Stimulated activated CD4-positive, alpha-beta T cell treated with anti-CD3 and anti-CD28 coated beads, Interleukin-12 subunit alpha, Interleukin-12 subunit beta, amount 100 ng/mL, for 24 hours (primary cell): ENCODE measurements at places on chromosomes 6 and 20.

DNA sequence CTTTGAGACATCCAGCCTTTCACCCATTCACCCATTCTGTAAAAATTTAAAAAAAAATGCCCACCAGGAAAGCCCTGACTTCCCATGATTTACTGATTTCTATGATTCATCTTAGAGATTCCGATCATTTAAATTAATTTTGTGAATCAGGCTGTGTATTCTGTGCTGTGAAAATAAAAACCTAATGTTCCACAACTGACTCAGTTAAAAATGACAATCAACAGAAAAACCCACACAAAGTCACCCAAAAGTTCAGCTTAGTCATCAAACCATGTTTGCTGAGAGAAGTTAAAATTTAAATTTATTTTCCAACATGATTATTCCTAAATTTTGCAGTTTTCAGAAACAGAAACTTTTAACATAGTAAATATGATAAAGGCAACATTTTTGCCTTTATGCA is 509.9 kb downstream of the TENT5A start:
- no peak for DNase-seq

GRCh38 chr6:148866657-148867268 is 119.9 kb downstream of the UST start:
- DNase-seq = no peak

- DNase-seq = no peak
Observed at GRCh38 chr6:16514249-16514648, 247.0 kb downstream of the ATXN1 start.

- no peak for DNase-seq
Observed at GRCh38 chr6:166435574-166435973, 52.8 kb upstream of the MPC1 start.

- no peak for DNase-seq
Observed at GRCh38 chr6:154578004-154578559, 67.6 kb upstream of the CNKSR3 start.

- DNase-seq = no peak
Observed at GRCh38 chr6:96631248-96631647, 68.3 kb downstream of the FHL5 start.

- no peak for DNase-seq
Observed at GRCh38 chr20:52830598-52830997, 141.6 kb upstream of the TSHZ2 start.

DNA sequence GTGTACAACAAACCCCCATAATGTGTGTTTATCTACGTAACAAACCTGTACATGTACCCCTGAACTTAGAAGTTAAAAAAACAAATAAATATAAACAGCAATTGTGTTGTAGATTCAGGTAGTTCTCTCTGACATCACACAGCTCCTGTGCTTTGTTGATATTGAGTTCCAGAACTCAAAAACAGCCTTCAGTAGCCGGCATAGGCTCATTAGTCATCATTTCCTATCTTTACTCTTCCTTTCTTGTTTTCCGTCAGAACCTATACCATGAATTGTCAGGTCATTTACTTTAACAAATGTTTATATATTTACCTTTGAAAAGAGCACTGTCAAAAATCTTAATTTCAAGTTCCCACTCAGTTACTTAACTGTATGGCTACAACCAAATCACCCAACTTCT is 88.8 kb downstream of the ADTRP start:
- no peak for DNase-seq

DNA sequence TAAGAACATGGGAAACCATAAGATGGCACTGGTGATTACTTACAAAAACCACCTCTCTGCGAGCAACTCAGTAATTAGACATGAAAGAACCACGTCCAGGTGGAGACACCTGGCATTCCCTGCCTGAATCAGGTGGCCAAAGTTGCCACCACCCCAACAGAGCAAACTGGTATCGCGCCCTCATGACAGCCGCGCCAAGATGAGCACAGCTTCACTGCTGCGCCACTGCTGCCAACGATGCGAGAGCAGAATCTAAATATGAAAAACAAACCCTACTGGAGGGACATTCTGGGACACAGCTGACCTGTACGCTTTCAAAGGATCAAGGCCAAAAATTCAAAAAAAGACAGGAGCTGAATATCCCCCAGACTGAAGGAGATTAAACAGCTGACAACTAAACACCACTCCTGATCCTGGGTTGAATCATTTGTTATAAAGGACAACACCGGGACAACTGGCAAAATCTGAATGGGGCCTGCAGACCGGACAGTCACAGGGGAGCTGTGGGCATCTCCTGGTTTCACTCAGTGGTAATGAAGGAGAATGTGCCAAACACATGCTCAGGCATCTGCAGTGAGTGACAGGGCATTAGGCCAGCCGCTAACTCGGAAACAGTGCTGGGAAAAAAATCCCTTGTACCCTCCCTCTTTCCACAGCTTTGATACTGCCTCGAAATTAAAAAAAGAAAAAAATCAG is 17.4 kb downstream of the CST7 start:
- DNase-seq = no peak

- DNase-seq = peak; percentile 24
Observed at GRCh38 chr20:51318058-51318949, 224.2 kb downstream of the NFATC2 start.

DNA sequence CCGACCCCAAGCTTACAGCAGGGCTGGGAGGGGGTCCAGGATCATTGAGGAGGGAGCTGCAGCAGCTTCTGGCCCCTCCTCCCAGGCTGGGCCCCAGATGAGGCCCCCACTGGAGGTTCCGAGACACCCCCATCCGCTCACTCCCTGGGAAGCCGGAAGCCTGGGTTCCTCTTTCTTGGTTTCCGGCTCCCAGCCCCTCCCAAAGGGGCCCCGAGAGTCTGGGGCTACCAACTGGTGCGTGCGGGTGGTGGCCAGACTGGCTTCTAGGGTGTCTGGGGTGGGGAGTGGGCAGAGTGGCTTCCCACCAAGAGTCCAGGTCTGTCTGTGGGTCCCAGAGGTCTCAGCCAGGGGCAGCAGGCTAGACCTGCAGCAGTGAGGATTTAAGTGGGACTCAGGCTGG is 2.2 kb downstream of the RGS19 start:
- DNase-seq = peak; percentile 41

- no peak for DNase-seq
Observed at GRCh38 chr20:16203096-16203495, 370.2 kb downstream of the KIF16B start.

DNA sequence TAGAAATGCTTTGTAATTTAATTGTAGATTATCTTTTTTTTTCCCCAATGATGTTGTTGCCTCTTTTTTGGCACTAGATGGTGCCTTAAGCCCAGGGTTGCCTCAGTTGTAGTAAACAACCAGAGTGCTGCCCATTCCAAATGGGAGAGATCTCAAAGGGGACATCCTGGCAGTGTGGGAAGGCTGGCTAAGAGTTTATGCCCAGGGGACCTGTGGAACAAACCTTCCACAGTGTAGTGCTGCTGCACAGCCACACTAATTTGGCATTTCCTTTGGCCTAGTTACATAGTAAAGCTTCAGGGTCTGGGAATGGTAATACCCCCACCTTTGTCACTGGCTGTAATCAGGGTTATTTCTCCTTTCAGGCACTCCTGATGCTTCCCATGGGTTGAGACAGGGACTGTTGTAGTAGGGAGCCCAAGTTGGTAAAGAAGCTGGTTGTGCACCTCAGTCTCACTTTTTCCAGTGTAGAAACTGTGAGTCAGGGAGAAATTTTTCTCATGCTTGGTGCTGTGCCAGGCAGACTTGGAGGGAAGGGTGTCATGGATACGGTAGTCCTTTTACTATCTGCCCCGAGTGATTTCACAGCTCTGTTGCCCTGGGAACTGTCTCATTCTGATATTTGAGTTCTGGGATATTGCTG is 177.8 kb upstream of the ECI2 start:
- no peak for DNase-seq

- no peak for DNase-seq
Observed at GRCh38 chr6:127933852-127934840, 33.3 kb upstream of the THEMIS start.

DNA sequence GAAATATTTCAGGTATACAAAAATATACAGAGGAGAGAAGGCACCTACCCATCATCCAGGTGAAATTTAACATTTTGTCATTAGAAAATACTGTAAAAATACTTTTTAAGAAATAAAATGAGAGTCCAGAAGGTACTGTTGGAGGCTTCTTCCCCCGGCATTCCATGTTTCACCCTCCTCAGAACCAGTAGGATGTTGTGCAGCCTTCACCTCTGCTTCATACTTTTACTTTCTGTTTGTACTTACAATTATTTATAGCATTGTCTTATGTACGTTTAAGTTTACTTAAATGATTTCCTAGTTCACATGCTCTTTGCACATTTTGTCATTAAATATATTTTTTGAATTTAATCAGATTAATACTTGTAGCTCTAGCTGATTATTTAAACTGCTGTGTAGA is 30.9 kb downstream of the TMEM200A start:
- DNase-seq = no peak

DNA sequence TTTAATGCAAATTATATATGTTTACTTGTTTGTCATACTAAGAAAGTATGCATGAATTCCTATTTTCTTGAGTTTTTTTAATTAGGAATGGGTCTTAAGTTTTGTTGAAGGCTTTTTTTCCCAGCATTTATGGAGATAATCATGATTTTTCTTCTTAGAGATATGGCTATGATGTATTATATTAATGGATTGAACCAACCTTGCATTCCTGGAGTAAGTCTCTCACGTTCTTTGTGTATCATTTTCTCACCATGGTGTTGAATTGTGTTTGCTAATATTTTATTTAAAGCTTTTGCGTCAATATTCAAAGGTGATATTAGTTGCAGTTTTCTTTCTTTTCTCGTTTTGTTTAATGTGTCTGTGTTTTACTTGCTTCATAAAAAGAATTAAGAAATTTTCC is 48.4 kb upstream of the SLC35D3 start:
- no peak for DNase-seq

GRCh38 chr6:133549371-133549801 is 308.2 kb downstream of the EYA4 start:
- no peak for DNase-seq

DNA sequence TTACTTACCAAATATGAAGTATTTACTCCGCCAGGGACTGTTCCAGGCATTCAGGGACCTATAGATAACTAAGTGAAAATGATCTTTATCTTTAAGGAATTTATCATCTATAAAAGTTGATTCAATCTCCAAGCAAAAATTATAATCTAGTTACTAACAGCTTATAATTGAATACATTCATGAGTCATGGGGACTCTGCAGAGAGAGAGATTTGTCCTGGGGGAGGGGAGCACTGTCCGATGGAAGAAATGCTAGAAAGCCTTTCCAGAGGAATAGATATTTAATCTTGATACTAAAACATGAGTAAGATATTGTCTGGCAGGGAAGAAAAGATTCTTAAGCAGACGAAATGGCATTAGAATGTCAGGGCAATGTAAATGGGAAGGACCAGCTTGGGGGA is 139.3 kb downstream of the CD164 start:
- no peak for DNase-seq

DNA sequence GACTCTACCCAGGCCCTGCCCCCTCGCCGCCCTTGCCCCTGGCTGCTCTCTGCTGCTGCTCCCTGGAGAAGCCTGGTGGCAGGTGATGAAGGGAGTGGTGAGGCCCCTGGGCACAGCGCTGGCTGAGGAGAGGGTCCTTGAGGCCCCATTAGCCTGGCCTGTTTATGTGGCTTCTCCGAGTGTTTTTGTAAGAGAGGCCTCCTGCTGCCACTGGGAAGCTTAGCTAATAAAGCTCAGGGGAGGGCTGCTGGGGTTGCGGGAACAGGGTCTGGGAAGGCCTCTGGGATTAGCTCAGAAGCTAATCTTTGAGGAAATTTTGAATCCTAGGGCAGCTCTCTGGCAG is 15.5 kb downstream of the EBF4 start:
- no peak for DNase-seq

DNA sequence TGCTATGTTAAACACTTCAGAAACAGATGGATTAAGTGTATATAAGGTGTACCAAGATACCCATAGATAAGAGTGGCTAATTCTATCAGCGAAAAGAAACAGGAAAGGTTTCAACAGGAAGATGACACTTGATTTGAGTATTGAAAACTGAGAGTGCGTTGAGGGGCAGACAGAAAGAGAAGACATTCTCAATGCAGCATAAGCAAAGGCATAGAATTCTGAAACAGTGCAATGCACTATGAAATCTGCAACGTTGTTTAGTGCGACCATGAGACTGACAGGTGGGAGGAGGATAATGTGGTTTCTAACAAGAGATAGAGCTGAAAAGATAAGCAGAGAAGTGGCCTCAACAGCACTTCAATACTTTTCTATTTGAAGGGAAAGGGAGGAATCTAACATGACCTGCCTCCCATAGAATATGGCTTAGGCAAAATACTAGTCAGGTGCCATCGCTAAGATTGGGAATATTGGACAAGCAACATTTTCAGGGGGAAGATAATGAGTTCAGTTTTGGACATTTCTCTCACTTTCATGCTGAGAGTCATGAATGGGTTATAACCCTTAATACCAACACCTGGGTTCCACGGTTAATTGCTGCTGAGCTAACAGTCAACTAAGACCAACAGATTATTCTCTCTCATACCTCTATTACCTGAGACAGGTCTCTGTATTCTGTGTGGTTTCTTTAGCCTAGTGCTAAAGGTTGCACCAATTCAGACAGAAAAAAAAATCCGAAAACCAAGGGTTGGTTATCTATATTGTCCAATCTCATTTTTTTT is 312.9 kb upstream of the ARID1B start:
- no peak for DNase-seq
